ENCODE measurements at places on chromosomes 7 and 10. TPM values are rescaled to one million over a fixed set of nuclear protein-coding genes. Genes with fewer than 3 reads are reported as not detected.
A peak's percentile ranks its signal among the peaks of the same experiment; 100 is the strongest.

The CRYGN gene
- total RNA-seq, result not detected

The SORBS1 gene
- total RNA-seq, result 0.57 TPM

The SFTPA1 gene
- not detected for total RNA-seq

The CLDN4 gene
- 1.1 TPM for total RNA-seq

The ASB10 gene
- not detected for total RNA-seq

The VAX1 gene
- not detected for total RNA-seq

DNA sequence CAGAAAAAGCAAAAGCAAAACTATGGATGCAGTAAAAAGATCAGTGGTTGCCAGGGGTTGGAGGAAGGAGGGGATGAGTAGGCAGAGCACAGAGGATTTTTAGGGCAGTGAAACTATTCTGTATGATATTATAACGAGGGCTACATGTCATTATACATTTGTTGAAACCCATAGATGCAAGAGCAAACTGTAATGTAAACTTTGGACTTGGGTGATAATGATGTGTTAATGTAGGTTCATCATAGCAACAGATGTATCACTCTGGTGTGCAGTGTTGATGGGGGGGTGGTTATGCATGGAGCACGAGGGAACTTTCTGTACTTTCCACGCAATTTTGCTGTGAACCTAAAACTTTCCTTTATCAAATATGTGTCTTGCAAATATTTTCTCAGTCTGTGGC, 23.2 kb downstream of the SLK start:
- no peak for DNase-seq

- DNase-seq, result peak; percentile 89
Measured at GRCh38 chr7:116500078-116500853, 728 bp downstream of the CAV2 start.

DNA sequence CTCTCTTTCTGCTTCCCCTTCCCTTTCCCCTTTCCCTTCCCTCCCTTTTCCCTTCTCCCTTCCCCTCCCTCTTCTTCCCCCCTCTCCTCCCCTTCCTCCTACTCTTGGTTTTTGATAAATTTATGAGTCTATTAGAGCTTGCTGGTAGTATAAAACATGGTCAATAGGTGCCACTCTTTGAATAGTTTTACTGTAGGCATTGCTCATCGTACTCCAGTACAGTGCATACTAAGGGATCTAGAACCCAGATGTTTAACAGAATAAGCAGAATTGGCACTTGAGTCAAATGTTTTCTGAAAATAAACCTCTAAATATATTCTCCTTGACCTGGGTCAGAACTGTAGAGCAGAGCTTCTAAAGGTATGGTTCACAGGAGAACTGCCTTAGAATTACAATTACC, 126.7 kb downstream of the SORCS3 start:
- no peak for DNase-seq

GRCh38 chr7:149196705-149197171, 1.4 kb downstream of the ZNF282 start:
- peak; percentile 59 for DNase-seq

- no peak for DNase-seq
Measured at GRCh38 chr10:132455986-132456847, 59.2 kb downstream of the PWWP2B start.

- peak; percentile 65 for DNase-seq
Measured at GRCh38 chr10:61903928-61904344, 2.4 kb downstream of the ARID5B start.

GRCh38 chr7:111954474-111955381, 251.5 kb downstream of the DOCK4 start:
- no peak for DNase-seq

- DNase-seq, result peak; percentile 95
Measured at GRCh38 chr7:32204361-32205018, 134.3 kb upstream of the PDE1C start.

- peak; percentile 74 for DNase-seq
Measured at GRCh38 chr7:2934211-2934731, 90.2 kb upstream of the GNA12 start.

DNA sequence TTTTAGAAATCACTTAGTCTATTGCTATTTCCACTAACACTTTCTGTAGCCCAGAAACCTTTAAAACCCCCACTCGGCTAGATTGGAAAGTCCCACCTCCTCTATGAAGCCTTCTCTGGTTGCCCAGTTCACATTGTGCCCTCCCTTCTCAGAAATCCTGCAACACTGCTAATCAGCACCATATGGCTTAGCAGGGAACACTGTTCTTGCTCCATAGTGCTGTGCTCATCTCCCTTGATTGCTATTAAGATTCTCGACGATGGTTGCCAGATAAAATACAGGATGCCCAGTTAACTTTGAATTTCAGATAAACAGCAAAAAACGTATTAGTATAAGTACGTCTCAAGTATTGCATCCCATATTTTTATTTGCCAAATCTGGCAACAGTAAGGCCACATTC, 40.1 kb upstream of the XPNPEP1 start:
- no peak for DNase-seq

- no peak for DNase-seq
Measured at GRCh38 chr7:139066315-139066714, 30.5 kb upstream of the ZC3HAV1L start.

- peak; percentile 21 for DNase-seq
Measured at GRCh38 chr7:129351320-129351719, 82.9 kb upstream of the STRIP2 start.

DNA sequence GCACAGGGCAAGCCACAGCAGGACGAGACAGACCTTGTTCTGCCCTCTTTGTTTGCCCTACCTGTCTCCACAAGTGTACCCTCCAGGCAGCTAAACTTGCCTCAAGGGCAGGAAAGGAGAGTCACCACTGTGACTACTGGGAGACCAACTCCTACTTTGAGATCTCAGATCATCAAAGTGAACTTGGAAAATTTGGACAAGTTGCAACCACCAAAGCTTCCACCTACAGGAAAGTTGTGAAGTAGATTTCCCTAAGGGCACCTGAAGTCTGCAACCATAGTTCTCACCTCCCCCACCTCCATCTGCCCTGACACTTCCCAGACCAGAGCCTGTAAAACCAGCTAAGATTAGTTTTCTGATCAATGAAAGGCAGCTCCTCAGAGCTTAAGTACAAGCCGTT, 2.5 kb upstream of the WDR91 start:
- no peak for DNase-seq

DNA sequence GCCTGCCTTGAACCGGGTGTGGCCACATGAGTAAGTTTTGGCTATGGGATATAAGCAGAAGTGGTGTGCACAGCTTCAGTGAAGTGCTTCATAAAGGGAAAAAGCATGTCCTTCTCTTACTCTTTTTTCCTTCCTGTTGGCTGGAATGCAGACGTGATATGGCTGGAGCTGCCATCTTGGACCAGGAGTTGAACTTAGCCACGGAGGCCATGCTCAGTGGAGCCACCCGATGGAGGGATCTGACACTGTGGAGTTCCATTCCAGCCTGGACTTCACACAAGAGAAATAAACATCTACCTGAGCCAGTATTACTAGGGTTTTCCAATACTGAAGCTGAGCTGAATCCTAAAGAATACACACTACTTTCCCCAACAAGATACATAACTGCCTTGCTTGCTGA, 52.3 kb downstream of the CCDC3 start:
- DNase-seq, result no peak

- DNase-seq, result no peak
Measured at GRCh38 chr7:123936388-123936787, 11.3 kb downstream of the SPAM1 start.

DNA sequence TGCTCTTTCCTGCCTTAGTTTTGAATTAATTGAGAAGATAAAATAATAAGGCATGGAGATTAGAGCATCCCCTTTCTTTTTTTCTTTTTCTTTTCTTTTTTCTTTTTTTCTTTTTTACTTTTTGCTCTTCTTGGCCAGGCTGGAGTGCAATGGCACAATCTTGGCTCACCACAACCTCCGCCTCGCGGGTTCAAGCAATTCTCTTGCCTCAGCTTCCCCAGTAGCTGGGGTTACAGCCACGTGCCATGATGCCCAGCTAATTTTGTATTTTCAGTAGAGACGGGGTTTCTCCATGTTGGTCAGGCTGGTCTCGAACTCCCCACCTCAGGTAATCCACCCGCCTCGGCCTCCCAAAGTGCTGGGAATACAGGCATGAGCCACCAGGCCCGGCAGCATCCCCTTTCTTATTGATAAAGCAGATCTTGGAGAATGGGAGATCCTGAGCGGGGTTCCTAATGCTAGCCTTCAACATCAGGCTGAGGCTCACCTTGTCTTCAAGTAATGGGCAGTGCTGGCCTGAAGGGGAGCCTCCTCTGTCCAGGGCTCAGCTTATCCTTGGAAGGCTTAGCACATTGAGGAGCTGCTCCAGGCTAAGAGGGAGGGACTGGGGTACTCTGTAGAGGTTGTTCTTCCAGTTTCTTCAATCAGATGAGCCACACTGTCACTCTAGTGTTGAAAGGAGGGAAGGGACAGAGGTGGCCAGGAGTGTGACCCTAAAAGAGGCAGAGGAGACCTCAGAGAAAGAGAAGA, 27.9 kb downstream of the GSTO2 start:
- DNase-seq, result no peak

GRCh38 chr10:59623133-59624121, 86.2 kb downstream of the SLC16A9 start:
- peak; percentile 17 for DNase-seq

DNA sequence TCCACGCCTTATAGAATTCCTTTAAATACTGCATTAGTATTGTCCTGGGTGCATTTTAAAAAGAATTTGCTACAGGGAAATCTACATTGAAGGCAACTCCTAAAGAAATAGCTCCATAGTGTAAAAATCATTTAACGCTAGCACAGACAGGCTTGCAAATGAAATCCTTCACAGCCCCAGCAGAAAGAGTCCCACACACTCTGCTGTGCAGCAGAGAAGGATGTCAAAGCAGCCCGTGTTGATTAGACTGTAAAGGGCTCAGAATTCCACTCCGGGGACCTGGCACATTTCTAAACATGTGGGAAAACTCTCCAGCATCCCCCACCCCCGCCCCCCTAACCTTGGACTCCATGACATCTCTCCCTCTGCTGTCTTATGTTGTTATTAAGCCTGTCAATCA, 176.8 kb downstream of the CALN1 start:
- DNase-seq, result no peak

- no peak for DNase-seq
Measured at GRCh38 chr7:96901822-96902445, 103.4 kb upstream of the DLX6 start.

GRCh38 chr10:62637249-62638061, 167.1 kb upstream of the ADO start:
- peak; percentile 67 for DNase-seq

DNA sequence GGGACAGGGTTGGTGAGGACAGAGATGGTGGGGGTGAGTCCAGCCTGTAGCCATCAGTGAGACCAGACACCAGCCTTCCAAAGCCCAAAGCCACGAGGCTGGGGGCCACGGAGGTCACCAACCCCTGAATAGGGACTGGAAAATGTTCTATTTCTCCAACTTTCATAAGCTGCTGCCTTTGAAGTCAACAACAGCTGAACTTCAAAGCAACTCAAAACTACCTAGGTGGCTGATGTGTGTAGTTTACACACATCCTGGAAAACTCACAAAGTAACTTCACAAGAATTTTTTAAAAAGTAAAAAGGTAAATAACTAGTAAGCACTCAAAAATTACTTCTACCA, 88.8 kb downstream of the CHST15 start:
- DNase-seq, result no peak

DNA sequence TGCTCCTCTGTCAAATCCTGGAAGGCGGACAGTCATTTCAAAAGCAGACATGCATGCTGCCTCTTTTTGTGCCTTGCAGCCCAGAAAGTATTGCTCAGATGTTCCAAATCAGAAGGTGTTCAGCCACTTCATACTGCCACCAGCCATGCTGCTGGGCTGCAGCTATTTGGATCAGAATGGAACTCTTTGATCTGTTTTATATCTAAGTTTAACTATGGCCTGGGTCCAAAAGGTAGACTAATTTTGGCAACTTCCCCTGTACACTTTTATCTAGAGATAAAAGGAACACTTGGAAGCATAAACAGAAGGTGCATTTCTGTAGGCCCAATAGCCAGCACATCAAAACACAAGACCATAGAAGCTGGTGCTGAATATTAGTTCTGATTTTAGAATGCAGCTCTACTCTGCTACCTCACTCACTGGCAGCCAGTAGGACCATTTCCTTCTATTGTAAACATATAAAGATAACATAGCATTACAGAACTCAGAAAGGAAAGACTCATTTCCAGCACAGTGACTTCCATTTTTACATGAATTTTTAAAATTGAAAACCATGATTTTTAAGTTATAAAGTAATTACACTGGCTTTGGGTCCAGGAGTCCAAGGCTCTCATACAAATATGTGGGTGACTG, 143.1 kb upstream of the CAV2 start:
- DNase-seq, result peak; percentile 20

DNA sequence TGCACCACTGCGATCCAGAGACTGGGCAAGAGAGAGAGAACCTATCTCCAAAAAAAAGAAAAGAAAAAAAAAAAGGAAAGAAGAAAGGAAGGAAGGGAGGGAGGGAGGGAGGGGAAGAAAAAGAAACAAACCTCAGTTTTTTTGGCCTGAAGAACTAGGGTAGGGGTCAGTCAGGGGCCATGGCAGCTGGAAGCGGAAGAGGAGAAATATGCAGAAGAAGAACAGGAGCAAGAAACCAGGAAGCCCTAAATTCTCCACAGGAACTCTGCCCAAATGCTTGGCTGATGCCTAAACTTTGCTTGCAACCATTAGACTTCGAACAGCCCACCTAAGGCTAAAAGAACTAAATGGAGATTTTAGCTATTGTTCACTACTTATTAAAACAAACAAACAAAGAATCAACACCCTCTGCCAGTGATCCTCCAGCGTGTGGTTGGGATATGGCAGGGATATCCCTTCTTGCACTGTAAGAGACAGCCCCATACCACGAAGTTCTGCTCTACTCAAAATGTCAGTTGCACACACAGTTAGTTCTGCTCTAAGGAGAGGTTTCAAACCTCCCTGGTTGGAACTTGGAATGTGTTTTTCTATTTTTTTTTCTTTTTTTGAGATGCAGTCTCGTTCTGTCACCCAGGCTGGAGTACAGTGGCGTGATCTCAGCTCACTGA, 139.5 kb downstream of the FAM107B start:
- no peak for DNase-seq

- peak; percentile 4 for DNase-seq
Measured at GRCh38 chr7:21828841-21829240, 116.9 kb downstream of the CDCA7L start.

DNA sequence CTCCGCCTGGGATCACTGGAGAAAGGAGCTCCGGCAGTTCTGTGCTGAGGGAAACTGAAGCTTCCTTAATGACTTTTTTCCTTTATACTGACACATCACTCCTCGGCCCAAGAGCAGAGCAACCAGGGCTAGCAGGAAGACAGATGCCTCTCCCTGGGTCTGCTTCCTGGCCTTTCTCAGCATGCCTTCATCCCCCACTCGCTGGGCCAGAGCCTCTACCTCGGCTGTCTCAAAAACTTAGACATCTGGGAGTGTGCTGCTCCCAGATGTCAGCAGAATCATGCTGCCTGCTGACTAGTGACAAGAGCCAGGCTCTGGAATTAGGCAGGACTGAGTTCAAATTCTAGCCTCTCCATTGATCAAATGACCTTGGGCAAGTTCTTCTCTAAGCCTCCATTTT, 24.4 kb upstream of the LRRC4 start:
- DNase-seq, result no peak
